NCI-H1436 (cell line): ENCODE measurements at places on chromosomes 1 and 21.

DNA sequence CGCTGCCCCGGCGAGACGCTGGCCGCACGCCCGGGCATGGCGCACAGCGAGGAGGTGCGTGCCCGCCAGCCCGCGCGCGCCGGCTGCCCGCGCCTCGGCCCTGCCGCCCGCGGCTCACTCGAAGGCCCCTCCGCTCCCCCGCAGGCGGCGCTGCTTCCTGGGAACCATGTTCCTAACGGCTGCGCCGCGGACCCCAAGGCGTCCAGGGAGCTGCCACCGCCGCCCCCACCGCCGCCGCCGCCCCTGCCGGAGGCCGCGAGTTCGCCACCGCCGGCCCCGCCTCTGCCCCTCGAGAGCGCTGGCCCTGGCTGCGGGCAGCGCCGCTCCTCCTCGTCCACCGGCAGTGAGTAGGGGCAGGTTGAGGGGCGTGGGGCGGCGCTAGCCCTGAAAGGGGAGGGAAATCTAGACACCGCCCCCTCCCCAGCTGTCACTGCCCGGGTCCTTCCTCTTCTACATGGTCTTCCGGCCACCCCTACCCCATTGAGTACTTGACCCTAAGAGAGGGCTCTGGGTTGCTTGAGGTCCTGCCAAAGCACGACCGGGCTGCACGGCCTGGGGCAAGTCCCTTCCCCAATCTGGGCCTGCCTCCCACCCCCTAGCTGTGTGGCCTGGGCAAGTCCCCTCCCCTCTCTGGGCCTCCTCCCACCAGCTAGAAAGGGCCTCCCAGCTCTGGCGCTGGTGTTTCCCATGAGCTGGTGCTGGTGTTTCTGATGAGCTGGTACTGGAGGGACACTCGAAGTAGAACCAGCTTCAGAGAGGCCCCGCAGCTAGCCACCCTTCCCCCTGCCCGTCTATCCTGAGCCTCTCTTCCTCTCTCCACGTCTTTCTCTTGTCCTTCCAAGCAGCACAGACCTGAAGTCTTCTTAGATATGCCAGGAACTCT, 17.0 kb downstream of the TNFRSF25 start:
- peak; percentile 15 for DNase-seq

DNA sequence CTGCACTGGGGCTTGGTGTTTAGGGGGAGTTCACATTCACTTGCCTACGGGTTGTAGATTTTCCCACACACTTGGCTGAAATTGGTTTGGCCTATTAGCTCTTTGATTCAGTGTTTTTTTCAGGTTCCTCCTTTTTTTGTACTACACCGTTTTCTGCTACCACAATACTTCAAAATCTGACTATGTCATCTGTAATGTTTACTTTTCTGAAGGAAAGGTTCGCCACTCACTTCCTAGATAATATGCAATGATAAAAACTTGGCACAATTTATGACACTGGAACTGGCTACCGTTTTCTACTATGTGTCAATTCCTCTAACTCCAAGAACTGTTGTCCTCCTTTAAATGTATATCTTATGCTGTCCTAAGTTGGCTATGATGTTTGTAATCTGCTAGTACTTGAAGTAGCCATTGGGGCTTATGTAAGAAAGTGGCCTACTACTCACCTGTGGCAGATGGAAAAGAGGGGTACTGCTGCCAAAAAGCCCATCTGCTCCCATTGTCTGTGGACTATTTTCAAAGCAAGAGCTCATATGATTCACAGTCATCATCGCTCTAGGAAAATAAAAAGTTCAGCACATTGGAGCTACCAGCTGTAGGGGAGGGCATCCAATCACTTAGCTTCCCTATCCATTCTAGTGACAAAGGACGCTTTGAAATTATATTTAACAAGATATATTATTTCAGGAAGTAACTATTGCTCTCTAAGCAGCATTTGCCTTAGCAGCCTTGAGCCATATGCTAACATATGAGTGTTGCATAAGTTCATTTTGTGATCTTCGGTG, 42.4 kb upstream of the BACH1 start:
- peak; percentile 13 for DNase-seq

- DNase-seq: no peak
These were observed 385.6 kb downstream of the HLX start for GRCh38 chr1:221264848-221265247.

DNA sequence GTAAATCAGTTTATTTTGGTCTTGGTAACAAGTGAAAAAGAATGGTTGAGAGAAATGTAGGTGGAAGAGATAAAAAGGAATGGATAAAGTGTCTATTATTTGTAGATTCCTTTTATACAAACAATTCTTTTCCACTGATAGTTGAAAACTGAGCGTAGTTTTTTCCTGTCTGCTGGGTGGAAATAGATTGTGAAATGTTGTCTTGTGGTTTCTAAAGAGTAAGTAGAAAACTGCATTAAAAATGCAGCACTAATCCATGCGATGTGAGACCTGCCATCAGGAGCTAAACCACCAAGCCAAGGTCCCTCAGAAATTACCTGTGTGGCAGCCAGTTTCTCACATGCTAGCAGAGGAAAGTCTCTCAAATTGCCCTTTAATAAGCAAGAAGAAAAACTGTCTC, 103.2 kb upstream of the SLC44A3 start:
- DNase-seq: no peak

DNA sequence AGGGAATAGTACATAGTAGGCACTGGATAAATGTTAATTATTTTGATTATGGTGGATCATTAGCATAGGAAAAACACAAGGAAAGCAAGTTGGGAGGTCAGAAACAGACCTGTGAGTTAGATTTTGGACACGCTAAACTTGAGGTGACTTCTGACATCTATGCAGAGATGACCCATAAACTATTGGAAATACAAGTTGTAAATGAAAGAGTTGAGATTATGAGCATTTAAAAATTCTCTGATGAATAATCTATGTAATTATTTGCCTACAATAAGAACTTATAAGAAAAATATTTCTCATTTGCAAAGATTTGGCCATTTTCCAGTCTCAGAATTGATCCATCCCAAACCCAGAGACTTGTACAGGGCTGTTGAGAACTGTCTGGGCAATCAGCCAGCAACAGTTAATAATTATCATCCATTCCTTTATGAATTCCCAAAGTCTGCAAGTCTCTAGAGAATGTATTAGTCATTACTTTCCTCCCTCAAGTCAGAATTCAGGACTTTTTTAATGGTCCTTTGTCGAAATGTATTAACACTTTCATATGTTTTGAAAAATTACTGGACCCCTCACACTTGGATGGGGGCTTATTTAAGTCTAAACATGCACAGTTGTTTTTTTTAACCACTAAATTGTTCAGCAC, 19.4 kb upstream of the SLAMF6 start:
- DNase-seq: no peak

DNA sequence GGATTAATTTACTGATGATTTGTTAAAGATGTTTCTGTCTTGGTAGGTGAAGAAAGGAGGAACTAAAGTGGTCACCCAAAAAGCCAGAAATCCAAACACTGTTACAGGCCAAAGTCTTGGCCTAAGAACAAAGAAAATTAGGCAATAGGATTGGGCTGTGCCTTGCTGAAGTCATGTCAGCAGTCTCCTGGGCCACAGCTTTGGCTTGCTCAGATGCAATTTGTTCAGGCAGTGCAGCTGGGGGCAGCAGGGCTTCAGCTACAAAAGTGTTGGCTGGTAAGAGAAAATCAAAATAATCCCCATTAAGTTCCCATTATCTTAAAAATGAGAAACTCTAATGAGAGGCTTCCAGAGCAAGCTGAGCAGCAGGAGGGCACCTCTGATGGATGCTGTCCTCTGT, 14.0 kb upstream of the RAP1A start:
- DNase-seq: no peak

DNA sequence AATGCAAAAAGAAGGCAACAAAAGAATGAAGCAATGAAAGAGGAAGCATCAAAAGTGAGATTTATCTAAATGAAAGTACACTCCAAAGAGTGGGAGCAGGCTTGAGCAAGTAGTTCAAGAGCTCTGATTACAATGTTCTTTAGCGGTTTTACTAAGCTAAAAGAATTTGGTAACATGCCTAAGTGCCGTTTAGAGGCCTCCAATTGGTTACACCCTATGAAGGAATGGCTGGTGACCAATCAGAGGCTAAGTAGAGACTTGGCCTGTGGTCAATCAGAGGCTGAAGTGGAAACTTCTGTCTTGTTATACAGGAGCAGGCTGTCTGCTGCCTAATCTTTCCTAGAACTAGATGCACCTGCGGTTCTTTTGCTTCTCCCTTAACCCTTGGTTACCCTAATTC, 59.1 kb downstream of the PTGFR start:
- no peak for DNase-seq

- DNase-seq: no peak
These were observed 22.4 kb downstream of the ESRRG start for GRCh38 chr1:216700779-216701178.

DNA sequence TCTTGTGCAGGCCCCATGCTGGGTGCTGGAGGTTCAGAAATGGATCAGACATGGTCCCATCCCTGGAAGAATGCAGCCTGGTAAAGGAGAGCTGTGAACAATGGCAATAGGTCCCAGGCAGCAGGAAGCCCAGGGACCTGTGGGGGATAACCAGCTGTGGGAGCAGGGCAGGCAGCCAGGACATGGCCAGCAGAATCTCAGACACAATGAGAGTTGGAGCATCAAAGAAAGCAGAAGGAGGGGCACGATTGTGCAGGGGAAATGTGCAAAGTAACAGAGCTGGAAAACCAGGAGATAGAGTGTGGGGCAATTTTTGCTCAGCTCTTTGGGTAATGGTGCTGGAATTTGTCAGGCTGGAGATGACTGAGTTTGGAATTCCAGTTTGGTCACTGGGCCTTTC, 44.3 kb downstream of the C8B start:
- no peak for DNase-seq

GRCh38 chr1:175690298-175690697, 53.1 kb downstream of the TNR start:
- no peak for DNase-seq

DNA sequence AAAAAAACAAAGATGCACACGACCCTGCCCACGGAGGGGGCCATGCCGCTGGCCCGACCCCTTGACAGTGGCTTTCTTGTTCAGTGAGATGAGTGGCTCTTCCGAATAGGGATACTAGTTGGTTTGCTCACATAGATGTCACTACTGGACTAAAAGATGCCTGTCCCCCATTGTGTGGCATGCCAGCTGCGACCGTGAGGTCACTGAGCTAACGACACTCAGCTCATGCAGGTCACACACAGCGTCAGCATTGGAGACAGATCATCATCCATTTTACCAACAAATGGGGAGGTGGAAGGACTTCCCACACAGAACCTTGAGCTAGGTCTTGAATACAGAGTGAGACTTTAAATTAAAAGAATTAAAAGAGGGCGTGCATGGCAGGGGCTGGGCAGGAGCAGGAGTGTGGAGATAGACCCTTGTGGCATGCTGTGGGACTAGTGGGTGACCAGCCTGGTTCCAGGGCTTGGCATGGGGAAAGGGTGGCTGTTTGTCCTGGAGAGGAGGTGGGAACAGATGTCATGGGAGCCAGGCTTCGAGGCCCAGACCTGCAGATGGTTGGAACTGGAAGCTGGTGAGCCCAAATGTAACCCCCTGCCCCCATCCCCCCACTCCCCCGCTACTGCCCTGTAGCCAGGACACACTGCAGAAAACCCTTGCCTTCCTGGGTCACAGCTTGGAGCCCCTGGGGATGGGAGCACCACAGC, 12.4 kb downstream of the SLC1A7 start:
- no peak for DNase-seq

- no peak for DNase-seq
These were observed 1.4 kb downstream of the ZBTB8A start for GRCh38 chr1:32540605-32541004.

- no peak for DNase-seq
These were observed 118.8 kb upstream of the PBX1 start for GRCh38 chr1:164440232-164440631.

DNA sequence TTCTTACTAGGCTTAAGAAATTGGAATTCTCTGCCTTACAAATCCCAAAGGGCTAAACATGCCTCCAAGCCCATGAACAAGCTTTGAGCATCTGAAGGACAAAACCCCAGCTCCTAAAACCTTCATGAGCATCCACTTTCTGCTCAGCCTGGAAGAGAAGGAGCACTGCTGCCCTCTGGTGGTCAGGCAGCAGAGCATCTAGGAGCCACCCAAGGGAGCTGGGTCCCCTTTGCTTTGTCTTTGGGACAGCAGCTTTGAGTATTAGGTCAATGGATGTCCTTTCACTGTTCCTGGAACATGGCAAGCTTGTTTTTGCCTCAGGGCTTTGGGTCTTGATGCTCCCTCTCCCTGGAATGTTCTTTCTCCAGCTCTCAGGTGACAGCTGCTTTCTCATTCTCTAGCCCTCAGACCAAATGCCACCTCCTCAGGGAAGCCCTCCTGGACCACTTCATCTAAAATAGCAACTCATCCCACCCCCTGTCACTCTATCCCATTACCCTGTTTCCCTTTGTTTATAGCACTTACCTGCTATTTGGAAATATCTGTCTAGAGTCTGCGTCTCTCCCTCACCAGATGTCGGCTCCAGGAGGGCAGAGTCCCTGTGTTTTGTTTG, 25.7 kb downstream of the RAB7B start:
- peak; percentile 92 for DNase-seq

DNA sequence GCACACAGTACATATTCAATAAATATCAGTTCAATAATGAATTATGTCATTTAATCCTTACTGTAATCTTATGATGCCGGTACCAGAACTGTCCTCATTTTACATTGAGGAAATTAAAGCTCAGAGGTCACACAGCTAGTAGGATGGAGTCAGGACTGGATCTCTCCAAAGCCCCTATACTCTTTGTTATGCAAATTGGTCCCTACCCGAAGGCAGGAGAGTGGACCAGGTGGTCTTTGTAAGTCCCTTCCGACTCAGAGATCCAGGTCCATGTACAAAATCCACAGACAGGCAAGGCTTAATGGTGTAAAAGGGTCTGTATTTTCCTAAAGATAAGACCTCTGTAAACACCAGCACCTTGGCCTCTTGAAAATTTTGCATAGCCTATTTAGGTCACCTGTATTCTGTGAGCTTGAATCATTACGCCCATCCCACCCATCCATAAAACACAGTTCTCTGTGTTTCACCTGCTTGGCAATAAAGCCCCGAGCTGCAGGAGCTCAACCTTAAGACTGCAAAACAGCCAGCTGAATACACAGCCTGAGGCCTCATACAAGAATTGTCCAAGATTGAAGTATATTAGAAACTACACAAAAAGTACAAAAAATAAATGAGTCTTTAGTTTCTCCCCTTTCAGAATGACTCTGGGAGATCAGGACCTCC, 41.7 kb downstream of the PLXNA2 start:
- DNase-seq: peak; percentile 42

- DNase-seq: no peak
These were observed 13.1 kb downstream of the ICMT start for GRCh38 chr1:6222636-6223035.

GRCh38 chr1:59892841-59893811, 33.4 kb downstream of the CYP2J2 start:
- DNase-seq: no peak

- no peak for DNase-seq
These were observed 414.3 kb upstream of the NR5A2 start for GRCh38 chr1:199612976-199613774.

GRCh38 chr1:52928015-52928404, 934 bp downstream of the SCP2 start:
- no peak for DNase-seq

- no peak for DNase-seq
These were observed 818 bp downstream of the FHL3 start for GRCh38 chr1:38004284-38005108.
